COLO829 (cell line): ENCODE measurements at places on chromosomes 12 and 14.

GRCh38 chr12:96211988-96212387 is 17.8 kb downstream of the ELK3 start:
- no peak for DNase-seq

GRCh38 chr12:55985341-55985740 is 11.5 kb downstream of the RAB5B start:
- no peak for DNase-seq

DNA sequence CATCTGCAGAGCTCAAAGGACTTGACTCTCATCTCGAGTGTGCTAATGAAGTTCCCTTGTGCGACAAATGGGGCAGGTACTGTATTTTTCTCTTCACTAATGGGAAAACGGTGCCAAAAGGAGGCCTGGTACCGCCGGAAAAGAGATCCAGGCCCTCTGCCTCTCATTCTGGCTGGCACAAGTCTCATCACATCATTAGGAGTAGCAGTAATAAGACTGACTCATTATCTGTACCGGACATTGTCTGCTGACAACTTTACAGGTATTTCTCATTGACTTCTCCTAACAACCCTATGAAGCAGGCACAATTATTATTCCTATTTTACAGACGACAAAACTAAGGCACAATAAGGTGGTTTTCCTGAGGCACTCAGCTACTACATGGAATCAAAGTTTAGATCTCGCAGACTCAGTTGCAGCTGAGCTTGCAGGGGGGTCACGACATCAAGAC is 668 bp downstream of the APPL2 start:
- DNase-seq, result no peak

DNA sequence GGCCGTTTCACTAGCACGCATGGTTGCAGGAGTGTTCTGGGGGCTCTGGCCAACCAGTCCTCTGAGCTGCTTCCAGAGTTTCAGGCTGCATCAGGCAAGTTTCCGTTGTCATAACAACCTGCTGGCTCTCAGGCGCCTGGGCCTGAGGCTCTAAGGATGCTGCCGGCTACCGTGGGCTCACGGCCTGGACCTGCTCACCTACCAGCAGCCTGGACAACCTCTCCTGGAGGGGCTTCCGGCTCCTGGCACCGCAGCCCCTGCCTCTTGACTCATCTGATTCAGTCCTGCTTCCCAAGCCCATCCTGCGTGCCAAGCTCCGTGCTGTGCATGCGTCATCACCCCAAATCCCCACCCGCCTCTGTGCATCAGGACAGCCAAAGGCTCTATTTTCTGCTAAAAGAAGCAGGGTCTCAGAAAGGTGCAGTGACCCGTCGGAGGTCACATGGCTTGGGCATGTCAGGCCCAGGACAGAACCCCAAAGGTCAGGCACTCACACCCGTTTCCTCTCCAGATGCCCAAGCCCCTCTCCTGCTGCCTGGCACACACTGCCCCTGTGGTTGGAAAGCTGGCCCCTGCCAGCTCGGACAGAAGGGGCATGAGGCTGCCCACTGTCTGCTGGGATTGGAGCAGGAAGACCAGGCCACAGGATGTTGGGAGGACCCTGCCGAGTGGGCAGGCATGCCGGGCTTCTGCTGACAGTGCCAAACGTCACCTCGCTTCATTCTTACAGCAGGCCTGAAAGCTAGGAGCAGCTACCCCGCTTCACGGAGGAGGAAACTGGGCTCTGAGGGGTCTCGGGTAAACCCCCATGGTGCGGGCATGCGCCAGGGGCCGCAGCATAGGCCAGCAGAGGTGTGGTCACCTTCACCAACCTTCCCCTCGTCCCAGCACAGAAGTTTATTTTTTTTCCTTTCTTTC is 5.7 kb downstream of the BEGAIN start:
- no peak for DNase-seq

- DNase-seq, result no peak
These were observed 41.0 kb upstream of the NCOR2 start for GRCh38 chr12:124608450-124608870.

DNA sequence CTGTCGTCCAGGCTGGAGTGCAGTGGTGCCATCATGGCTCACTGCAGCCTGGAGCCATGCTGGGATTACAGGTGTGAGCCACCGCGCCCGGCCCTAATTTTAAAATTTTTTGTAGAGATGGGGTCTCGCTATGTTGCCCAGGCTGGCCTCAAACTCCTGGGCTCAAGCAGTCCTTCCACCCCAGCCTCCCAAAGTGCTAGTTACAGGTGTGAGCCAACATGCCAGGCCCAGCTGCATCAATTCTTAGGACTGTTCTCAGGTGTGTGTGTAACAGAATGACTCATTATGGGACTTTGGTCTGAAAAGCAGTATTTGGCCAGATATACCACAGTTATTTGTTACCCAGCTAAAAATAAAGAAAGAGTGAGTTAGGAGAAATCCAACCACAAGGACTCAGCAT is 17.4 kb downstream of the LETMD1 start:
- DNase-seq, result no peak

- DNase-seq, result no peak
These were observed 194.5 kb upstream of the RGS6 start for GRCh38 chr14:71737760-71738159.

DNA sequence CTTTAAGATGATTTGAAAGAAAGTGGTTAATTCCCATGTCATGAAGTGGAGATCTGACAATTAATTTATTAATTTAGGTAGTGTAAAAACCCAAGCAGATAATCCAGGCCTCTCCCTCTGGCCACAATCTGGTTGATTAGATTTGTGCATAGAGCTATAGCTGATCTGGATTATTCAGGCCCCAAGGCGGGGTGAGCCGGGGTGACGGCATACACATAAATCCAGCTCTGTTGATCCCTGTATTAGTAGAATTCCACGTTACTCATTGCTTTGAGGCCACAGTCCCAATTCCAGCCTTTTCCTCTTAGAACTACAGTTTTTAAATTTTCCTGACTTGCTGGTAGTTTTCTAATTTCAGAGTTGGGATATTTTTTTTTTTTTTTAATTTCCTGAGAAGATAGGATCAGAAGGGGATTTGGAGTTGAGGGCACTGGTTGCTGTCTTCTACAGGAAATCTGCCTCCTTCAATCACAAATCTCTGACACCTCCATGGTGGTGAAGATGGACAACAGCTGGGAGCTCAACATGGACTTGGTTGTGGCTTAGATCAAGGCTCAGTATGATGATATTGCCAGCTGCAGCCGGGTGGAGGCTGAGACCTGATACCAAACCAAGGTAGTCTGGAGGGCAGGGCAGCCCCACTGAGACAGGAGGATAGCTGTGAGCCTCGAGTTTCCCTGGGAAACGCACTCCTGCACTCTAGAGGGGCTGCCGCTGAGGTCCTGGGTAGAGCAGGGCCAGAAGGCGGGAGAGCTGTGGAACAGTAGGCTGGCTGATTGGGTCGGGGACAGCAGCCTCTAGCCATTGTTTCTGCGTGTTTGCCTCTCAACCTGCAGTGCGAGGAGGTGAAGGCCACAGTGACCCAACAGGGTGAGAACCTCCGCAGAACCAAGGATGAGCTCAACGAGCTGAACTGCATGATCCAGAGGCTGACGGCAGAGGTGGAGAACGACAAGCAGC is 19.4 kb downstream of the KRT85 start:
- DNase-seq, result no peak
